ENCODE measurements at places on chromosomes 13 and 19. TPM values are rescaled to one million over a fixed set of nuclear protein-coding genes. Genes with fewer than 3 reads are reported as not detected.

DNA sequence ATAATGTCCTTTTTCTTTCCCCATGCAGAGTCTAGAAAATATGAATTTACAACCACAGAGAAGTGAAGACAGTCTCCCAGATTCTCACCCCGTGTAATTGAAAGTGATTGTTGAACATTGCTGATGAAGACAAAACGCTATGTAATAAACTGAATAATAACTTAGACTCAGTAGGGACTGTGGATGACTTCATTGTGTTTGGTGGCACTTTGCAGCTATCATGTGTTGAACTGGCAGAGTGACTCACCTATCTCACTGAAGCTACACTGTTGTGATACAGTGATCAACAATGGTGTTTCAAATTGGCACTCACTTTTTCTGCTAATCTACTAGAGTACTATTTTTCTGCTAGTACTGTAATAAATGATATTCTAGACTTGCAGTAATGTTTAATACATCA is 261.3 kb downstream of the DACH1 start:
- DNase-seq, result no peak

GJB6 gene
- not detected for total RNA-seq

GRCh38 chr19:43675269-43675879 is 5.4 kb upstream of the PLAUR start:
- peak; percentile 90 for DNase-seq

DNA sequence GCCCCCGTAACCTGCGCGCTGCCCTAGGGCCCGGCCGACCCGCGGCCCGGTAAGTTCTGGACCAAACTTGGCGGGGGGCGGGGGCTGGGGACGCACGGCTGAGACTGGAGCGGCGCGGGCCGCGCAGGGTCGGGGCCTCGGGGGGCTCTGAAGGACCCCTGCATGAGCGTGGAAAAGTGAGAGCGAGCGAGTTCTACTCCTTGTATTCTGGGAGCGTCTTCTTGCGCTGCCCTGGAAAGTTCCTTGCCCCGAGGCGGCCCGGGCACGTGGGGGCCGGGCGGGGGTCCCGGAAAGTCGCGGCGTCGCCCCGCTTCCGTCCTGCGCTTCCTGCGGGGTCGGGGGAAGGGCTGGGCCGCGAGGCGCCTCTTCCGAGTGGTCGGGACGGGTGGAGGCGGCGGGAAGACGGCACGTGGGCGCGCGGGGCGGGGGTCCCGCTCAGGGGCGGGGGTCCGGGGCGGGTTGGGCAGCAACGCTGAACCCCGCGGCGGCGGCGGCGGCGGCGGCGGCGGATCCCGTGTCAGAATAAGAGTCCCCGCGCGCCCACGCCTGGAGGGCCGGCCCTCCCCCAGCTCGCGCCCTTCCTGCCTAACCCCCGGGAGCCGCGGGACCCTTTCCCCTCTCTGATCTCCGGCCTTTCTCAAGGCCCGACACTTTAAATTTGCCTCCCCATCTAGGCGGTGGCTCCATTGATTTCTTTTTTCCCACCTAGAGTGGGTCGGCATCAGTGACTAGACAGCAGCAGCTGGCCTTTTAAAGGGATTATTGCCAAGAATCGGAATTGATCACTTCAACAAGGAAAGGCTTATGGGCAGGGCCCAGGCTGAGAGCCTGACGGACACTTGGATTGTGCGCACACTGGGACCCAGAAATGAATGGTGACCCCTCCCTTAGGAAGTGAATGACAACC is 749 bp downstream of the GATAD2A start:
- DNase-seq, result peak; percentile 57

WDR87 gene
- not detected for total RNA-seq

DNA sequence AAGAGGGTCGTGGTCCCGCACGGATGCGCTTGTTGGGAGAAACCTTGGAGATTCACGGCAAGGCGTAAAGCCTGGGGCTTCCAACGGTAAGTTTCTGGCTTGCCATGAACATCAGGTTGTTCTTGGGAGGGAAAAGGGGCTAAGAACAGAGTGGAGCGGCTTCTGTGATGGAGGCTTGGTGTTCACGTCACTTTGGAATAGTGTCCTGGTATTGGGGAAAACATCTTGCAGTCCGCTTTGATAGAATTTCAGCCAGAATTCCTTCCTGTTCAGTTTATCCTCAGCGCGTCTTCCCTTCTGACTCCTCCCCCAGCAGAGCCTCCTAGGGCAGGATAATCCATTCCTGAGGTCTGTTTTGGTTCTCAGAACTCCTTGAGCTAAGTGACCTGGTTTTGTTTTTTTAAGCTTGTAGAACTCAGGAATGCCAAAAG is 2.0 kb downstream of the KCTD15 start:
- no peak for DNase-seq

DNA sequence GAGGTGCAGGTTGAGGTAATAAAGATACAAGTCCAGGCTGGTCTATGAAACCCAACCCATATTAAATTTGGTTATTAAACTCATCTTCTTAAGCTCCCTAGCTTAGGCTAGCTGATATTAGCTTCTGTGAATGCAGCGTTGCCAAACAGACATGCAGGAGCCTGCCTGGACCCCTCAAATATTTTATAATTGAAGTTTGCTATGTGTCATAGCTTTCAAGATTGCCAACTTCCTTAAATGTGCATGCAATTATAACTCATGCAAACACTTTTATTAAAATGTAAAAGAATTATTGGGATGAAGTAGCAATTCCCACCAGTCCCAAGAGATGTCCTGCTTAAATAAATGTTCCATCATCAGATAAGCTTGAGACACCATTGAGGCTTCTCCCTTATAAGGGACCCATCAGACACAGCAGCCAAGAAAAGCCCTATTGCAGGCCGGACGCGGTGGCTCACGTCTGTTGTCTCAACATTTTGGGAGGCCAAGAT is 51.3 kb downstream of the MBNL2 start:
- DNase-seq, result no peak

GRCh38 chr19:44582581-44583265 is 30.6 kb upstream of the IGSF23 start:
- DNase-seq, result peak; percentile 55

DNA sequence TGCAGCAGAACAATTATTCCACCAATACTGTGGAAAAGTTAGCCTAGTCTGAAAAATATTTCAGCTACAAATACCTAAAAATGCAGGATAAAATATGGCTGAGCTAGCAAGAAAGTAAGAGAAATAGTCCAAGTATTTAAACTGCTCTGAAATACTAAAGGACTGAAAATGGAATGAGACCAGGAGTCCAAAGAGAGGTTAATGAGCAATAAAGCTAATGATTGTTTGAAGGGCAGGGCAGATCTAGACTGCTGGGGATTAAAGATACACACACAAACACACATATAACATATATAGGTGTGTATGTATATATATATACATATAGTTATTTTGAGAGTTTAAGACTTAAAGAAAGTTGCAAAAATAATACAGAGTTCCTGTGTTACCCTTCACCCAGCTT is 2.6 kb upstream of the CDADC1 start:
- DNase-seq, result no peak

DNA sequence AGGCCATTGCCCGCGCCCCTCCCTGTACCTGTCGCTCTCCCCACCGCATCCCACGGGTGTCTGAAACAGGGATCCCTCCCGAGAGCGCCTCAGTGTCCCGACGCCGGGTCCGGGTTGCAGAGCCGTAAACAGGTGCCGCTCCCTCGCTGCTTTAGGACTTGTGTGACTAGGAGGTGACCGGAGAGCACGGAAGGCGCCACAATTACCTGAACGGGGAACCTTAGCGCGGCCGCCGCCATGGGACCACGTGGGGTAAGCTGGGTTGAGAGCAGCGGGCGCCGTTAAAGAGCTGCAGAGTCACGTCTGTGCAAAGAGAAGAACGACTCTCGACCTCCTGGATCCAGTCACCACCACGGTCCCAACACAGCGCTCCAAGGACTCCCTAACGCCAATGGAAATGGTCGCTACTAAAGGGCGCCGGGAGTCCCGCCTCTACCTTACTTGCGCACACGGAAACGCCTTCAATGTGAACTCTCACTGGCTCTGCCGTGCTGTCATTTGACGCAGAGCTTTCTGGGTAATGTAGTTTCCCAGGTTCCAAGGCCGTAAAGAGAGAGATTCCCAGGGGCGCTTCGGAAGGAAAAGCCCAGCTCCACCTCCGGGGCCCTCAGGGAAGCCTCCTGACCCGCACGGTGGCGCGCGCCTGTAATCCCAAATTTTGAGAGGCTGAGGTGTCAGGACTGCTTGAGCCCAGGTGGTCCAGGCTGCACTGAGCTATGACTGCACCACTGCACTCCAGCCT is at the start of gene ZNF552:
Gene ZNF552 (minus strand): TSS at position 409 of the 742 bp plus-strand sequence. CDS start 170 bp downstream, at position 239.
- peak; percentile 90 for DNase-seq

F10 gene
- total RNA-seq, result 0.60 TPM

GRCh38 chr19:10797541-10798256 is 38.3 kb downstream of the TMED1 start:
- no peak for DNase-seq

GRCh38 chr13:21020581-21020980 is 40.8 kb downstream of the LATS2 start:
- no peak for DNase-seq

DNA sequence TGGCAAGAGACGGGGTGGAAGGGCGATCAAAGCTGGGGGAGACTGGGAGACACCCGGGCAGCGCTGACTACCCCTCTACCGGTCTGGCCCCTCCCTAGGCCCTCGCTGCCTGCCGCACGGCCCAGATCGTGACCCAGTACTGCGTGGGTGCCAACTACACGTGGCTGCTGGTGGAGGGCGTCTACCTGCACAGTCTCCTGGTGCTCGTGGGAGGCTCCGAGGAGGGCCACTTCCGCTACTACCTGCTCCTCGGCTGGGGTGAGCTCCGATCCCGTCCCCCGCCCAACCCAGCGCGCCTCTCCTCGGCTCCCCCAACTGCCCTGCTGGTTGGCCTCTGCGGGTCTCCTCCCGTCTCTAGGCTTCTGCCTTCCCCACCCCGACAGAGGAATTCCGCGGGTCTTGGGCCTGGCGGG is 8.8 kb downstream of the GIPR start:
- peak; percentile 56 for DNase-seq

C1QTNF9B gene
- not detected for total RNA-seq

- no peak for DNase-seq
Observed at GRCh38 chr19:35642798-35643254, 1.3 kb downstream of the ETV2 start.

- DNase-seq, result no peak
Observed at GRCh38 chr19:17720440-17720839, 1.2 kb downstream of the MAP1S start.

GRCh38 chr19:15740785-15741184 is 3.0 kb downstream of the OR10H3 start:
- no peak for DNase-seq

DNA sequence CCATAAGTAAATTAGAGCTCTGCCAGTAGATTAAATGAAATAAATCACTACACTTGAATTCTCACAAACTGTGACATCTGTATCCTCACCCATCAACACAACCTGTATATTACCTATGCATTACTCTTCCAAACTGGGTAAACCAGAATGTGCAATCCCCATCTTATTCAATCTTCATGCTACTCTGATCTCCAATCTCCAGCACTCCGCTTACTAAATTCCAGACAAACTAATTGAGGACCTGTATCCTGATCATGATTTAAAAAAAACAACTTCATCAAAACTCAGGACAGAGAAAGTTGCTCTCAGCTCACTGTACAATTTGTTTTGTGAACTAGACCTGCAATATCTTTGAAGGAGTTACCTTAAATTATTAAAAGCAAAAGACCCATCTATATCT is 74.4 kb downstream of the FOXO1 start:
- no peak for DNase-seq

DNA sequence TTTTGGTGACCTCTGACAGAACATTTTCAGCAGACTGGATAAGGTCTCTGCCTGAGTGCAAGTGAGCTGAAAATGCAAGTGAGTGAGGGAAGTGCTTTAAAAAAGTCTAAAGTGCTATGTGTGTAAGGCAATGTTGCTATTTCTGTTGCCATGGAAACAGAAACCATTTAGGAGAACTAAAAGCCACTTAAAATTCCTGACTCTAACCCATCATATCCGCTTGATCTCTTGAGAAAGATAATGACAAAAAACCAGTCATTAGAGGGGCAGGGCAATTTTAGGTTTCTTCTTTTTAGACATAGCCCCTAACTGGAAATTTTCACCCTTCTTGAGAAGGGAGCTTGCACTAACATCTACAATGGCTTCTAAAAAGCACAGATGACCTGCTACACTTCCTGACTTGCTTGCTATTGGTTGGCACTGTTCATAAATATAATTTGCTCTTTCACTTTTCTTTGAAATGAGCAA is at the start of gene CYSLTR2:
Gene CYSLTR2 (plus strand): TSS at position 458 of the 468 bp plus-strand sequence. CDS start 52,889 bp downstream, outside the sequence.
- no peak for DNase-seq

GRCh38 chr13:40522282-40522681 is 144.2 kb downstream of the FOXO1 start:
- DNase-seq, result no peak

DNA sequence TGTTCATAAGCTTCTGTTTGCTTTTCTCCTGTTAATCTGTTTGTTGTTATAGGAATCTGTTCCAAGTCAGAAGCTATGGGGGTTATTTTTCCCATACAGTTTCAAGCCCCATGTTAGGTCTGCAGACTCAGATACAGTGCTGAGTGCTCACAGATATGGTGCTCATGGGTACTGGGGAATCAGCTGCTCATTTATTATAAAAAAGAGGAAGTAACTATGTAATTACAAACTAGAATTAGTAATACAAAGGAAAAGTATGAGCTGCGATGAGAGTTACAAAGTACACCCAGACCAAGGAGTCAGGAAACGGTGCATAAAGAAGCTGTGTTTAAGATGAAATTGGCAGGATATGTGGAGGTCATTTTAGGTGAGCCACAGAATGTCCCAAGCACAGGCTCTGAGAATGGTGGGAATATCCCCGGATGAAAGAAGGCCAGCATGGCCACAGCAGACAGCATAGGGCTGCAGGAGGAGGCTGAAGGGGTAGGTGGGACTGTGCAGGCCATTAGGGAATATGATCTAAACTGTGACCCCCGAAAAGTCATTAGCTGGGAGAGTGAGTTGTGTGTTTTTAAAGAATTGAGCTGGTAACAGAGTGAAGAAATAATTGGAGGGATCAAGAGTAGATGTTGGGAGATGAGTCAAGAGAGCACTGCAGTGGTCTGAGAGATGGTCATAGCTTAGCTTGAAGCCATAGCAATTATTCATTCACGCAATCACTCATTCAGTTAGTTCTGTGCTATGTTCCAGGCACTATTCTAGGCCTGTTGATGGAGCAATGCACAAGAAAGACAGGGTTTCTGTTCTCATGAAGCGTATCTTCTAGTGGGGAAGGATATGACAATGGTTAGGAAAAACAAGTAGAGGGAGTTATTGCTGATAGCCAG is 177.4 kb upstream of the UBL3 start:
- no peak for DNase-seq

DNA sequence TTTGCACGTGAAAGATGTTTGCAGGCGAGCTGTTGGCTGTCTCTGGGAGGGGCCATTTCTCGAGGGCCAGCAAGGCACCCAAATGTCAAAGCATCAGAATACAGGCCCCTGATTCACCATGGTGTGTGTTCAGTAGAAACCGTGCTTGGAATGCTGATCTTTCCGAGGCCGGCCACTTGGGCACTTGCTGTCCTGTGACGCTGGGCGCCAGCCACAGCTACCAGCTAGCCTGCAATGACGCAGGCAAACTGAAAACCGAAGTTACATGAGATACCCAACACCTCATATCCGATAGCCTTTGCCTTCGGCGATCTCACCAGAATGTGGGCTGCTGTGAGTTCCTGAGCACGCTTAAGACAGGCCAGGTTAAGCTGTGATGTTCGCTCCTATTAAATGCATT is 12.0 kb downstream of the THOP1 start:
- no peak for DNase-seq
